Activated CD8-positive, alpha-beta memory T cell treated with anti-CD3 and anti-CD28 coated beads for 1 hour (primary cell): ENCODE measurements at places on chromosomes 5 and 9.

DNA sequence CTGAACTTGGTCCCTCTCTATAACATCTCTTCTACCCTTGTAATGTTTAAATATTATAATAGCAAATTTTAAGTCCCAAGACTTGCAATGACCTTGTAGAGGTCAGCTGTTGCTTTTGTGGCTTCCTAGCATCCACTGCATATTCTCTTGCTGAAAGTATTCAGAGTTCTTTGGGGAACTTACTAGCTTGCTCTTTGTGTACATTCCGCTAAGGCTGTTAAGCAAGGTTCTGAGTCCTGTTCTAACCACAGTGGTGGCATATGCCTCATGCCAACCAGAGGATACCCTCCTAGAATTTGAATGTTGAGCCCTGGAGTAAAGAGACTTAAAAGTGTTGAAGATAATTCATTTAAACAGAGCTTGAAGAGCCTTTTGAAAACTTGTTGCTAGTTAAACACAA lies 570.9 kb downstream of the TLE1 start:
- DNase-seq = no peak

DNA sequence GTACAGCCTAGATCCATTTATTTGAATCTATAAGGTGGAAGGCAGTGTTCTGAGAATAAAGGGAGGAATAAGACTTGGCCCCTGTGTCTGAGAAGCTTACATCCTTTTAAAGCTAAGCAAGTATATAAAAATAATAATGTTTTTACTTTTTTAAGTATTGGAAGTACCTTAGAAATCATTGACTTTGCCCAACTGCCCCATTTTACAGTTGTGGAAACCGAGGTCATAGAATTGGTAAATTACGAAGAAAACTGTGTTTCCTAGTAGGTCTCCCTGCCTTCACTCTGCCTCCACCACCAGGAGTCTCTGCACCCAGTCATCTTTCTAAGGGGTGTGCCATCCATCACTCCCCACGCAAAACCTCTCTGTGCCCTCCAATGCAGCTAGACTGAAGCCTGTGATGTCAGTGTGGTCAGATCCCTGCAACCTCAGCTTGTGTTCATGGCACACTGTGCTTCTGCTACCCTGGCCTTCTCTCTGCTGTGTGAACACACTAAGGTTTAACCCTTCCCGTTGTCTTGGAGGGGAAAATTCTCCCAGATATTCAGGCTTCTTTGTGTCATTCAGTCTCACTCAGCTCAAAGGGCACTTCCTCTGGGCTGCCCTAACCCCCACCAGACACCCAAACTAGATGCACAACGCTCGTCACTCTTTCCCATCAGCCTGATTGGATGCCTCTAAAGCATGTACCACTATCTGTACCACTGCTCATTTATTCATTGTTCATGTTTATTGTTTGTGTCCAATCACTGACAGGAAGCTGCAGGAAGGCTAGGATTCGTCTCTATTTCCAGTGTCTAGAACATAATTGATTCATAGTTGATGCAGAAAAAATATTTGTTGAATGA lies 18.2 kb downstream of the ADRB2 start:
- DNase-seq = no peak

DNA sequence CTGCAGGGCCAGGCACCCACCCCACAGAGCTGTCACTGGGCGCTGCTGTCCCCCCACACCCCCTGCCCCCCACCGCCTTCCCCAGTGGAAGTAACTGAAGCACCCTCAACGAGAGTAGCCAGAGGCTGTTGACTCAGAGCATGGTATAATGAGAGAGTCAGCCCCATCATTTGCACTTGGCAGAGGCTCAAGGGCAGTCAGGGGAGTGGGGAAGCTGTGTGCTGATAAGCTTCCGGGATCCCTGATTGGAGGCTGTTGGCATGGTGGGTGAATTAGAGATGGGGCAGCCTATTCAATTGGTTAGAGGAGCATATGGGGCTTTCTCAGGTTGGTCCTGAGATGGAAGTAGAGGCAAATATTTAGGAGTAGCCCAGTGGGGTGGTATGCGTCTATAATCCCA lies 77.1 kb upstream of the GOLM1 start:
- DNase-seq = no peak

DNA sequence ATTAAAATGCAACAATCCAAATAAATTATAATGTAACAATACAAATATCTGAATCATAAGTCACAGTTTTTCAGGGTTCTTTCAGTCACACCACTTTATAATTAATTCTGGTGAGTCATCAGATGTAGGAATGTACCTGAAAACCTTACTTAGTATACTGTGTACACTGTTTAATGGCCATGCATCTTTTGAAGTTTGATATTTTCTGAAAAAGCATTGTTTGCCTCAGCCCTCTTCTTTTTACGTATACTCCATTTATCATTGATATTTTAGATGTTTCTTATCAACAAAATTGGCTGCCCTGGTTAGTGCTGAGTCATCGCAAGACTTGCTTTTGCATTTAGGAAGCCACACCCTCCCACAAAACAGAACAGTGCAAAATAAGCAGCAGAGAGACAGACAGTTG lies 218.6 kb downstream of the PJA2 start:
- no peak for DNase-seq

- no peak for DNase-seq
These were observed 272.7 kb downstream of the ADAMTSL1 start for GRCh38 chr9:18746631-18747030.

DNA sequence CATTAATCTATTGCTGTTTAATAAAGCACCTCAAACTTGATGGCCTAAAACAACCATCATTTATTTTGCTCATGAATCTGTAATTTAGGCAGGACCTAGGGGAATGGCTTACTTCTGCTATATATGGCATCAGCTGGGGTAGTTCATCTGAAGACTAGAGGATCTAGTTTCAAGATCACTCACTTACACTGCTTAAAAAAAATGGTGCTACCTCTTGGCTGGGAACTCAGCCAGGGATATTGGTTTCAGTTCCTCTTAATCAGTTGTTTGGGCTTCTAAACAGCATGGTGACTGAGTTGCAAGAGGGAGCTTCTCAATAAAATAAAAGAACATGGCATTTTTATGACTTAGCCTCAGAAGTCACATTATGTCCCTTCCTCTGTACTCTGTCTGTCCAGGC lies 142.0 kb downstream of the FAM114A2 start:
- DNase-seq = no peak

GRCh38 chr5:125597338-125597737 lies 825.9 kb upstream of the GRAMD2B start:
- no peak for DNase-seq

DNA sequence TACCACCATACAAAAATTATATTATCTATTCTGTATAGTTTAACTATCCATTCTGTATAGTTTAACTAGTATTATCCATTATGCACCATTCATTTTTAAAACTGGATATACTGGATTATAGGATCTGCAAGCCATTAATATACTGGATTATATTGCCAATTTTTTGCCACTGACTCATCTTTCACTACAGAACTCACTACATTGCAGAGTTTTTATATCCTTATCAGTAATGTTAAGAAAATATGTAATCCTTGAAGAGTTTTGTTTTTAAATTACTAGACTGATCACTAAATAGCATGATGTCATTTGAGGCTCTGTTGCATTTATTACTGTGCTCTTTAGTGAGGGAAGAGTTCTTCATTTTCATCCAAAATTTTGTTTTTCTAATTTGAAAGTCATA lies 109.8 kb upstream of the SNX2 start:
- no peak for DNase-seq

DNA sequence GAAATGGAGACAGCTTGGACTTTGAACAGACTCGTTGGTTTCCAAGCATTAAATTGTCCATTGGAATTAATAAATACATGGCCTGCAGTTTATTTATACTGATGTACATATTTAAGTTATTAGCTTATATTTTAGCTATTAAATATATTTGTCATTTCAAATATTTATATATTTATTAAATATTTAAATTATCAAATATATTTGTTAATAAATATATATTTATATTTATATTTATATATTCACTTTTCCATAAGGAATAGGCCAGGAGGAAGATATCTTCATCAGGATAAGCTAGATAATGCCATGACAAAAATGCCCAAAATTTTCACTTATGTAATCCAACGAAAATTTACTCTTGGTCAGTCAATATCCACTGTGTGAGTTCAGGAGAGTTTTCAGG lies 229.9 kb downstream of the ZNF608 start:
- DNase-seq = no peak

DNA sequence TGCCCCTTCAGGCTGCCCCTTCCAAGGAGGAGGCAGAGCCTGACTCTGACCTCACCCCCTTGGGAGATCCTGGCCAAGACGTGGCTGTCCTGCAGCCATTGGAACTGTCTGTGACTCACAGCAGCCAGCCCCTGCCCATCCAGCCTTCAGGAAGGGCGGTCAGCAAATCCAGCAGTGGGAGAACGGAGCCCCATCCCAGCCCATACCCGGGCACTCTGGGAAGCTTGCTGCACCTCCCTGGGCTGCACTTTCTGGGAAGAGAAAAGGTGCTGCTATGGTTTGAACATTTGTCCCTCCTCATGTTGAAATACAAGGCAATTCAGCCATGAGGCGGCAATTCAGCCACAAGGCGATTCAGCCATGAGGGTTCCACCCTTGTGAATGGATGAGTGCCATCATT lies 24.4 kb downstream of the CCDC187 start:
- DNase-seq = no peak

- DNase-seq = no peak
These were observed 29.3 kb upstream of the OBP2B start for GRCh38 chr9:133238272-133238850.

DNA sequence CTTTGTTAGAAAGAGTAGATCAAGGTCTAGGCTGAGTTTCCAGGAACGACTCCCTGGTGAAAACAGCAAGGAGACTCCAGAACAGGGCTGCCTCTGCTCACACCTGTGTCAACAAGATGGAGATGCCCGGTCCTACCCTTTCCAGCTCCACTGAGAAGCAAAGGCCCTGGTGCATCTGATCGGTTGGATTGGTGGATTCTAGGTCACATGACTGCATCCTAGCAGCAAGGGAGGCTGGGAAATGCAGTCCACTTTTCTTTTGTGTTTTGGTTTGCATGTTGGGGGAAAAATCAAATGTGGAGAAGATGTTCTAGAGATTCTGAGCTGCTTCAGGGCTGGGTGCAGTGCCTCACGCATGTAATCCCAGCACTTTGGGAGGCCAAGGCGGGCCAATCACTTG lies 82.0 kb upstream of the TRIO start:
- no peak for DNase-seq

GRCh38 chr9:125679597-125680189 lies 27.3 kb downstream of the MAPKAP1 start:
- DNase-seq = no peak

- no peak for DNase-seq
These were observed 25.9 kb downstream of the CTSL start for GRCh38 chr9:87751868-87752267.

GRCh38 chr5:32150366-32150765 lies 23.8 kb downstream of the GOLPH3 start:
- no peak for DNase-seq

DNA sequence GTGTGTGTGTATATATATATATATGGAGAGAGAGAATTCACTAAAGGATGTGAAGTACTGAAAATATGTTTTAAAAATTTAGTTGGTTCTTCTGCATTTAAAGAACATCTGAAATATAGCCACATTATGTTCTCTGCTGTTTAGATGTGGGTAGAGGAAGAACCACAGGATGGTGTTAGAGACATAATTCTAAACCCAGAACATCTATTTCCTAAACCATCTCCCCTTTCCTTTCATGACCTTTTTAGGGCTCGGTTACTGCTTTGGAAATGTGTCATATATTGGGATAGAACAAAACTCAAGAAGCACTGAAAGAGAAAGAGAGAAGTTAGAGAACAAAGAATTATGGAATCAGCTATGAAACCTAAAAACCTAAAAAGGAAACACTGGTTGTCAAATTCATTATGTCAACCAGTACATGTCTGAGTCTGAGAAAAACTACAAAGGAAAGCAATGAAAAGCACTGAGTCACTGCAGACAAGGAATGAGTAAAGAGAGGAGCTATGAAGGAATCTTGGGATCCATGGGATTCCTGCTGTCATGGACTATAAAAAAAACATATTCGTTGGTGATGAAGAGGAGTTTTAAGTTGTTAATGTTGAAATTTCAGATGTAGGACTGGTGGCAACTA lies 28.4 kb downstream of the SLC12A2 start:
- no peak for DNase-seq

DNA sequence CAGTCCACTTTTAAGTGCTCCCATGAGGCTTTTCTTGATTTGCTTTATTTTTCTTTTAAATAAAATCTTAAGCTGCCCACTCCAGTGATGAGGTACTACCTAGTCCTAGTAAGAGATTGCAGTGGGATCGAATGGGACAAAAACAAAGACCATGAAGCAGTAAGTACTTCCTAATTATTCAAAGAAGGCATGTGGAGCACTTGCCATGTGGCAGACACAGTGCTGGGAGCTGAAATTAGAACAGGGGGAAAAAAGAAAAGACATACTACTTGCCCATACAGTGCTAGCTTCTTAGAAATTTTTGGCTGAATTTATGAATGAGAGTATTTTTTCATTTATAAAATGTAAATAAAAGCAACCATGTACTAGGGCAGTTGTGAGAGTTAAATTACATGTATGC lies 239.9 kb upstream of the TNC start:
- DNase-seq = no peak

- DNase-seq = no peak
These were observed 2.3 kb downstream of the LCNL1 start for GRCh38 chr9:136985027-136985602.

DNA sequence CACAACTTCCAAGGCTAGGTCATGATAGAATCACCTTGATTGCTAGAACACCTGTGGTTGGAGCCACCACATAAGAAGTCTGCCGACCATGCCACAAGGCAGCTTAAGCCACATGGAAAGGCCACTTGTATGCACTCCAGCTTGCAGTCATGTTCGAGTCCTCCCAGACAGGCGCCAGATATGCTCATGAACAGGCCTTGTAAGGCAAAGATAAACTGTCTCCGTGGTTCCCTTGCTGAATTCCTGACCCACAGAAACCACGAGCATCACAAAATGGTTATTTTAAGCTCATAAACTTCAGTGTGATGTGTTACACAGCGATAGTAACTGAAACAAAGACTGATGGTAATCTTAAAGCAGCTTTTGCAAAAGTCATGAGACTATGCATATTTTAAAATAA lies 188.4 kb upstream of the DAPK1 start:
- no peak for DNase-seq

- DNase-seq = no peak
These were observed 65.4 kb upstream of the ARAP3 start for GRCh38 chr5:141747152-141748141.

DNA sequence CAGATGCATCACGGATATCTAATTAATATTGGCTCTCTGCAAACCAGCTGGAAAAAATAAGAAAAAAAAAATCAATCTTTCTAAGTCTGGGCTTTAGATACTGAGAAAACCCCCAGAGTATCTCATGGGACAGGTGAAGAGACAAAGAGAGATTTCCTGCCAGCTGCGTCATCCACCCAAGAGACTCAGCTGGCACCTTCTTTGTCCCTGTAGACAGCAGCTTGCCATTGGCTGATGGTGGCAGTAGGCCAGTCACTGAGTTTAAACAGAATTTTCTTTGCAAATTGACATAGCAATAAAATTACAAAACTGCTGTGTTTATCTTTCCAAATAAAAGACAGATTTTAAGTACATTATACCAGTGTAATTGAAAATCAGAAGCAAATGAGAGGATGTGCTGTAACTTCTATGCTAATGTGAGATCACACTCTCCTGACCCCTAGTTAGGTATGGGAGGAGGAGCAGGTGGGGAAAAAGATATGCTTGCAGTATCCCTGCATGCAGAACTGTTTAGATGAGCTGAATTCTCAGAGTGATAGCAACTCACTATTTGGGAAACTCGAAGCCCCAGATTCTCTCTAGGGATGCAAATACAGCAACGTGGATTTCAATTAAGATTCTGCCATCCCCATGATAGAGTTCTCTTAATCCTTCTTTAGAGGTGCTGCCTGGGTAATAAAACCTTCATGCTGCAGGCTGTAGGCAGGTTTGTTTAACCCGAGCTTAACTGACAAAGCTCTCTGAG lies 72.2 kb downstream of the NMUR2 start:
- no peak for DNase-seq

- no peak for DNase-seq
These were observed 142.3 kb downstream of the BNC2 start for GRCh38 chr9:16728137-16728508.
